ENCODE measurements at places on chromosomes 3 and 15. TPM values are rescaled to one million over a fixed set of nuclear protein-coding genes. Genes with fewer than 3 reads are reported as not detected.

DNA sequence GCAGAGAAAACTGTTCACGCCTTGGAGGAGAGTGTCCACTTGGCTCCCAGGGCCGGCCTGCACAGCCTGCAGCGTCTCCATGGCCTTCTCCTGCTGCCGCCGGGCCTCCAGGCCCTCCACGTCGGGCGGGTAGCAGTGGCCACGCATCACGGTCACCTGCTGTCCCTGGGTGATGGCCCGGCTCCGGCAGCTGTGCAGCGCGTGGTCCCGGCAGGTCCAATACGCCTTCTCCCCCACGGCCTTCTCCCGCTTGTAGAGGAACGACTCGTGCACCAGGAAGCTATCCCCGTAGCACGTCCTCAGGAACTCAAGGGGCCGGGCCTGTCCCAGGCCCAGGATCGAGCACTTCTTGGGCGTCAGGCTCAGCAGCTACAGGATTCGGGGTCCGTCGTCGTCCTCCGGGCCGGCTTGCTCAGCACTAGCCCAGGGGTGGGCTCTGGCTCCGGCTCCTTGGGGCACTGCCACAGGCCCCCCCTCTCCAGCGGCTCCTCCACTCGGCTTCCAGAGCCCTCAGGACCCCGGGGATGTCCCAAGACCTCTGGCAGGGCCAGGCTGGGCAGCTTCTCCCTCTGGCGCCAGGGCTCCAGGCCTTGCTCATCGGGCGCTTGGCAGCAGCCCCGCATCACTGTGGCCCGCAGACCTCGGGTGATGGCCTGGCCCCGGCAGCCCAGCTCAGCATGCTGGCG lies 83.6 kb upstream of the FXR1 start:
- DNase-seq = no peak
- no peaks in the 10 kb centered on the region for H3K4me1 ChIP-seq
- H3K36me3 ChIP-seq = no peaks in the 10 kb centered on the region

DNA sequence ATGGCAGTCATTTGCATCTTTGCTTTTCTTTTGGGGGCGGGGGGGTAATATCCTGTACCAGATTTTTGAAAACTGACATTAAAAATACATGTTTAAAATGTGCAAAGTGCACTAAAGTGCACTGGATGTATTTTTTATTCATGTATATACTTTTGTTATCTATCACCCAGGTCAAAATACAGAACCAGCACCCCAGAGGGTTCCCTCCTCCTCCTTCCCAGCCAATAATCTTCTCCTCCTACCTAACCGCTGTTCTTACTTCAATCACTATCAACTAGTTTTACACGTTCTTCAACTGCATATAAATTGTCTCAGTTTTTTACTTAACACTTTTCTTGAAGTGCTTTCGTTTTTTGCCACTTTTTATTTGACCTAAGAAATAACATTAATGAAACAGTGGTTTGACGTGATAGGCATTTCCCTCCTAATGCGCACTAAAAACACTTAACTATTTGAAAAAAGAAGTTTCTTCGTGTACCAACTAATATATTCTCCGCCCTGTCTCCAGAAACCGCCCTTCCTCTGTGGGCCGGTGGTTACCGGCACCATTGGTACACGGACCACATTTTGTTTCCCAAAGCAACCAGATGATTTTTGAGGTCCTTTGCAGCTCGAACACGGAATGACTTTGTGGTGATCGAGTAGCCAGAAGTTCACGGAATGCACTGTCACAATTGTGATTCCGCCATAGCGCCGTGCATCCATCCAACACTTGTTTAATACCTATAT lies 836 bp upstream of the AKAP13 start:
- H3K36me3 ChIP-seq = no peaks in the 10 kb centered on the region
- no peaks in the 10 kb centered on the region for H3K27me3 ChIP-seq
- peak overlapping the region; percentile 85 for H3K27ac ChIP-seq
- H3K4me1 ChIP-seq = peaks cover 53% of the 10 kb centered on the region
- no peak for DNase-seq

IL1RAP gene
- total RNA-seq = 14.6 TPM

GPR87 gene
- total RNA-seq = not detected

DNA sequence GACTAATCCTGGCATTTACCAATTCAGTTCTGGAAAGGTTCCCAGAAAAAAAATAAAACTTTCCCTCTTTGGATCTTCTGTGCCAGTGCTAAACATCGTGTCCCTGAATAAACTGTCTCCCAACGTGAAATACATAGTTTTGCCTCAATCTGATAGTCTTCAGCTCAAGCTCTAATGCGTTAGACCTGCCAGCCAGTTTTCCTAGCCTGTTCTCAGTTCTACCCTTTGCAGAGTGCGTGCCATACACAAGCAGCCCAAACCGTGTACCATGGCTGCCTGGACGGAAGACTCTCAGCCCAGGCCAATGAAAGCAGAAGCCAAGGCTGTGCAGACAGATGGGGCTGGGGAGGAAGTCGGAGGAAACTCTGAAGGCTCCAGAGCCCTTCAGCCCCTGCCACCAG lies 11.4 kb upstream of the OCA2 start:
- no peak overlapping the region for H3K27ac ChIP-seq
- peaks cover 14% of the 10 kb centered on the region for H3K4me1 ChIP-seq
- no peak for DNase-seq
- H3K36me3 ChIP-seq = peaks cover 23% of the 10 kb centered on the region
- H3K4me3 ChIP-seq = no peak overlapping the region

GRCh38 chr3:142943870-142944269 lies 19.6 kb downstream of the PAQR9 start:
- DNase-seq = no peak
- no peak overlapping the region for H3K27ac ChIP-seq
- H3K4me1 ChIP-seq = peaks cover 9% of the 10 kb centered on the region
- peak overlapping the region; percentile 39 for H3K4me3 ChIP-seq
- no peaks in the 10 kb centered on the region for H3K27me3 ChIP-seq

MAGI1 gene
- not detected for total RNA-seq

TBC1D21 gene
- total RNA-seq = not detected

DNA sequence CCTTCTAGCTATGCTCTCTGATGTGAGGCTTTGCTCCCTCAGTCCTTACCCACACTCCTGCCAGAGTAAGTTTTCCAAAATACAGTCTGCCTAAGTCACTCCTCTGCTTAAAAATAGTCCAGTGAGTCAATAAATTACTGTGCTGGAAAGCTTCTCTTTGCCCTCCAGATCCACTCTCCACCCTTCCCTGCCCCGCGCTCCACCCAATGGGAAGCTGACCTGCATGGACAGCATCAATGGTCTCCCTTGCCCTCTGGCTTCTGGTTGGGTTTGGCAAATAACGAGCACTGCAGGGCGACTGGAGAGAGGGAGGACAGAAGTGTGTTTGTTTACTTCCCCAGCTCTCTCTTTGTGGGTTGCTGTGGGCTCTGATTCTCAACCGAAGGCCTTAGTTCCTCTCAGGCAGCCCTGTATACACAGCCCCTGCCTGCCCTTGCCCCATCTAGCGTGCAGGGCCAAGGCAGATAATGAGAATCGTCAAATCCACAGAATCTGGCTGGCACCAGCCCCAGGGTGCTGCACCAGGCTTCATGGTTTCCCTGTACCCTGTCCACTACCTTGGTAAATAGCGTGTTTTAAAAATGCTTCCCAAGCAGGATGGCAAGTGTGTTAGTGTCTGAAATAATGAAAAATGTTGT lies 110.4 kb downstream of the ADAMTSL3 start:
- H3K27ac ChIP-seq = no peak overlapping the region
- no peaks in the 10 kb centered on the region for H3K4me1 ChIP-seq
- H3K36me3 ChIP-seq = no peaks in the 10 kb centered on the region
- H3K27me3 ChIP-seq = no peaks in the 10 kb centered on the region
- DNase-seq = no peak

- H3K4me1 ChIP-seq = no peaks in the 10 kb centered on the region
- H3K27me3 ChIP-seq = no peaks in the 10 kb centered on the region
Measured at GRCh38 chr3:128276577-128277183, 123.4 kb downstream of the EEFSEC start.

DNA sequence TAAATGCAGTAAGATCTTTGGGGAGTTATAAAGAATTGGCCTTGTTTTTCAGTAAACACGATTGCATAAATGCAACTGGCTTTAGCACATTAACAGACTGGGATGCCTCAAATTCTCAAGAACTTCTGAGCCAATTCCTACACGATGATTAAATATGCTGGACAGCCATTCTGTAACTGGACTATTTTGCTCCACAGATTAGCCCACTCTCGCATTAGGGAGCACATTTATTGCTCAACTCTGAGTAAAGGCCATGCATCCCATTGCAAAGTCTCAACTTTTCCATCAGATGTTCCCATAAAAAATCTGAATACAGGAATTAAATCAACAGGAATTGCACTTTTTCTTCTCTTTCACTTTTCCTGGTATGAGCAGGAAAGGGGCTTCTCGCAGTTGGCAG lies 66.7 kb upstream of the PRICKLE2 start:
- H3K4me3 ChIP-seq = no peak overlapping the region
- no peaks in the 10 kb centered on the region for H3K4me1 ChIP-seq
- H3K27me3 ChIP-seq = no peaks in the 10 kb centered on the region
- H3K36me3 ChIP-seq = no peaks in the 10 kb centered on the region
- no peak for DNase-seq
- H3K27ac ChIP-seq = no peak overlapping the region

SNX33 gene
- 3.5 TPM for total RNA-seq

ISLR2 gene
- not detected for total RNA-seq

DNA sequence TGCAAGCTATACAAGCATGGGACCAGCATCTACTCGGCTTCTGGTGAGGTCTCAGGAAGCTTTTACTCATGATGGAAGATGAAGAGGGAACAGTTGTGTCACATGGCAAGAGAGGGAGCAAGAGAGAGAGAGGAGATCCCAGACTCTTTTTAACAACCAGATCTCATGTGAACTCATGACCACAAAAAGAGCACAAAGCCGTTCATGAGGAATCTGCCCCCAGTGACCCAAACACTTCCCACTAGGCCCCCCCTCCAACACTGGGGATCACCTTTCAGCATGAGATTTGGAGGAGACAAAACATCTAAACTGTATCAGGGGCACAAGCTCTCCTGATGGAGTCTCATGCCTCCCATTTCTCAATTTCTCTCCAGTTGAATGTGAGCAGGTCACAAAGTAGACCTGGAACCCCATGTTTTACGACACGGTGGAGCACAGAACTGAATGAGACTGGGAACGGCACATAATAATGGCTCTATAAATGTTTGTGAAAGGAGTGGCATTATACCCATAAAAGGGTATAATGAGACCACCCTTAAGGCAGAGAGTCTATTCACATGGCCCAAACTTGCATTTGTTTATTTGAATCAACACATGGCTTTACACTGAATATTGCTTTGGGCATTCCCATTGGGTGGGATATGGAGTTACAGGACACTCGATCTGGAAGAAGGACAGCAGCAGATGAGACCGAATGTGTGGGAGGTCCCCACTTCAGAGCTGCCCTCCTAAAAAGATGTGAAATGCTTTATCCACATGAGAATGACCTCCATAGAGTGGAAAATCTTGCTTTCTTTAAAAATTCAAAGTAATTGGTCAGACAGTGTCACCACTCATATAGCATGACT lies 38.8 kb downstream of the IL16 start:
- DNase-seq = no peak
- H3K4me3 ChIP-seq = no peak overlapping the region
- no peaks in the 10 kb centered on the region for H3K36me3 ChIP-seq
- H3K4me1 ChIP-seq = no peaks in the 10 kb centered on the region
- no peaks in the 10 kb centered on the region for H3K27me3 ChIP-seq

GRCh38 chr3:150874666-150875219 lies 30.5 kb downstream of the MINDY4B start:
- no peaks in the 10 kb centered on the region for H3K27me3 ChIP-seq
- no peak overlapping the region for H3K4me3 ChIP-seq
- no peak overlapping the region for H3K27ac ChIP-seq
- H3K4me1 ChIP-seq = no peaks in the 10 kb centered on the region
- no peak for DNase-seq

DNA sequence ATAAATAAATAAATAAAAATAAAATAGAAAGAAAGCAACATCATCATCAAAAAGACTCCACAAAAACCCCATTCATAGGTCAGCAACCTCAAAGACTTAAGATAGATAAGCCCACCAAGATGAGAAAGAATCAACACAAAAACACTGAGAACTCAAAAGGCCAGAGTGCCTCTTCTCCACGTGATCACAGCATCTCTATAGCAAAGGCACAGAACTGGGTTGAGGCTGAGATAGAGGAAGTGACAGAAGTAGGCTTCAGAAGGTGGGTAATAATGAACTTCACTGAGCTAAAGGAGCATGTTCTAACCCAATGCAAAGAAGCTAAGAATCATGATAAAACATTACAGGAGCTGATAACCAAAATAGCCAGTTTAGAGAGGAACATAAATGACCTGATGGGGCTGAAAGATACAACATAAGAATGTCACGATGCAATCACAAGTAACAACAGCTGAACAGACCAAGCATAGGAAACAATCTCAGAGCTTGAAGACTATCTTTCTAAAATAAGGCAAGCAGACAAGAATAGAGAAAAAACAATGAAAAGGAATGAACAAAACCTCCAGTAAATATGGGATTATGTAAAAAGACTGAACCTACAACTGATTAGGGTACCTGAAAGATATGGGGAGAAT lies 26.4 kb downstream of the GNB5 start:
- no peaks in the 10 kb centered on the region for H3K27me3 ChIP-seq
- H3K27ac ChIP-seq = no peak overlapping the region
- peaks cover 8% of the 10 kb centered on the region for H3K36me3 ChIP-seq
- H3K4me1 ChIP-seq = peaks cover 4% of the 10 kb centered on the region
- no peak for DNase-seq

DNA sequence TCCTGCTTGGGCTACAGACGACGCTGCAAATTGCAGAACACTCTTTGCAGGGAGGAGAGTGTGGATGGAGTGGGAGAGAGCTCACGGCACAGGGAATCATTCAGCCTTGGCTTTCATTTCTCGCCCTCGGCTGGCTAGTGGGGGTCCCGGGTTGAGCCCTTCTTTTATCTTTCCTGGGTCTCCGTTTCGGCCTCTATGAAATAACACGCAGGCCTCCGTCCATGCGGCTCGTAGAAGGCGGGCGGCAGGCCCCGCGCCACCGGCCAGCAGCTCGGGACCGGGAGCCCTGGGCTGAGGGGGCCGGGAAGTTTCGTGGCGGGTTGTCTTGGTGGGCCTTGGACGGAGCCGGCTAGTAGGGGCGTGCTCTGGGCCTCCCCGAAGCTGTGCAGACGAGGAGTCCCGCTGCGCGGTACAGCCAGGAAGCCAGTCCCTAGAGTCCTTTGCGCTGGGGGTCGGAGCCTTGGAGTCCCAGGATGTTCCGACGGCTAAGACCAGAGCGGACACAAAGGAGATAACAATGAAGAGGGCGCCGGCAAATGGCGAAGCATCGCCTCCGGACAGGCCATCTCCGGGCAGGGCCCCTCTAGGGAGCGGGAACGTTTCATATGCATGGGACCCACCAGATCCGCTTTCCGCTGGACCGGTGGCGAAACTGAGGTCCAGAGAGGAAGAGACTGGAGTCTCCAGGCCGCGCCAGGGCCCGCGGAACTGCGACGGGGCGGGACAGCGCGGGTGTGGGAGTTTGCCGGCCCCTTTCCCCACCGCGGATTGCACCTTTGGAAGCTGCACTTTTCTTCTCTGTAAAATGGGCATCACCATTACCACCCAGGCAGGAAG lies 4.3 kb downstream of the RNU6-1 start:
- H3K36me3 ChIP-seq = no peaks in the 10 kb centered on the region
- no peak for DNase-seq
- no peak overlapping the region for H3K27ac ChIP-seq
- peaks cover 45% of the 10 kb centered on the region for H3K27me3 ChIP-seq

TMEM87A gene
- total RNA-seq = 49.9 TPM

Data from CD4-positive, alpha-beta memory T cell (primary cell).